ENCODE measurements at places on chromosomes 7 and 10.

GRCh38 chr7:127877951-127878350, 153.3 kb downstream of the LRRC4 start:
- DNase-seq: no peak

DNA sequence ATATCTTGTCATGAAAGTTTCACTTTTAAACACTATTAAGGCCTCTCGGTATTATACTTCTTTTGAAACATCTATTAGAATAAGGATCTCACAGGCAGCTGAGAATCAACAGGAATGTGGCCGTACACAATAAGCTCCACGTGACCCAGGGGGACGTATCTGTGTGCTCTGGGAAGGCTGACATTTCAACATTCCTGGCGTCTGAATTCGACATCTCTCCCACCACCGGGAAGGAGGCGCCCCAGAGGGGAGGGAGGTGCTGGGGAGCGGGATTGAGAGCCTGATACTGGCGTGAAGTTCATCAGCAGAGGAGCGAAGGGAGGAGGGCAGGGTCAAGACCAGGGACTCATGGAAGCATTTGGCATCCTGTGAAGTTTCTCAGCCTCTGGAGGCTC, 401.3 kb downstream of the DNAJB6 start:
- no peak for DNase-seq

DNA sequence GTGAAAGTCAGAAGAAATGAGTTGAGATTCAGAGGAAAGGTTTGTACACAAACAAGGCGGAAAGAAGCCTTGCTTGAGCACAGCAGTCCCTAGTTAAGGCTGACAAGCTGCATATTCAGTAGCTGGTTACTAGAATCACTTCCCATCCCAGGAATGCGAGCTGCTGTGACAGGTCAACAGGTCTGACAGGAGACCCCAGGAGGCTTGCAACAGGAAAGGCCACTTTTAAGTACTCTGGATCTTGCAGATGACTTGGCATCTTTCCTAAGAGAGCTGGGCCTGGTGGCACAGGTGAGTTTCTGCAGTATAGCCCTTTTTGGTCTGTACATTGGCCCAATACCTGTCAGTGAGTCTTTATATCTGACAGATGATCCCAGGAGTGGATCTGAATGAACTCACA, 35.7 kb upstream of the UNC5B start:
- DNase-seq: no peak

DNA sequence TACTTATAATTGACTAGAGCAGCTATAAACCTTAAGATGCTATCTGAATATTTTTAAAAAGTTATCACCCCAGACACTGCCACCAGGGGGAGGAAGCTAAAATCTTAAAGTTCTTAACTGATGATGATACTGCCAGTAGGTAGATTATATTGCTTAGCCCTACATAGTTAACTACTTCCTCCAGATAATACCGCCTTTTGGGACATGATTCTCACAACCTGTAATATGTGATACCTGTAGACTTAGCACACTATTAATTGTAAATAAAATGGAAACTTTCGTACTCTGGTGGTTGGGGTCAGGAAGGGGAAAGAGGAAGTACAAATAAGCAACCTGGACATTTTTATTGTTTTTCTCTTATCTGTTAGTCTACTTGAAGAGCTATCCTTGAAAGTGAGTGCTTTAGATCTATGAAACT, 268.9 kb downstream of the ADK start:
- no peak for DNase-seq

DNA sequence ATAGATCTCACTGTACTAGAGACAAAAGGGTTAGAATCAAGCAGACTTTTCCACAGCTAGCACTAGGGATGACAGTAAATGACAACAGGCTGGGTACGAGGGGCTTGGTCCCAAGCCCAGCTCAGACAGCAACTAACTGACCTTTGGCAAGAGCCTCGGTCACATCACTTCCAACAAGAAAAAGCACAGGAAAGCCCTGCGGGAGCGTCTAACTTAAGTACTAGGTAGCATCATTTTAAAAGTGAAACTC, 22.8 kb downstream of the CALML3 start:
- no peak for DNase-seq

DNA sequence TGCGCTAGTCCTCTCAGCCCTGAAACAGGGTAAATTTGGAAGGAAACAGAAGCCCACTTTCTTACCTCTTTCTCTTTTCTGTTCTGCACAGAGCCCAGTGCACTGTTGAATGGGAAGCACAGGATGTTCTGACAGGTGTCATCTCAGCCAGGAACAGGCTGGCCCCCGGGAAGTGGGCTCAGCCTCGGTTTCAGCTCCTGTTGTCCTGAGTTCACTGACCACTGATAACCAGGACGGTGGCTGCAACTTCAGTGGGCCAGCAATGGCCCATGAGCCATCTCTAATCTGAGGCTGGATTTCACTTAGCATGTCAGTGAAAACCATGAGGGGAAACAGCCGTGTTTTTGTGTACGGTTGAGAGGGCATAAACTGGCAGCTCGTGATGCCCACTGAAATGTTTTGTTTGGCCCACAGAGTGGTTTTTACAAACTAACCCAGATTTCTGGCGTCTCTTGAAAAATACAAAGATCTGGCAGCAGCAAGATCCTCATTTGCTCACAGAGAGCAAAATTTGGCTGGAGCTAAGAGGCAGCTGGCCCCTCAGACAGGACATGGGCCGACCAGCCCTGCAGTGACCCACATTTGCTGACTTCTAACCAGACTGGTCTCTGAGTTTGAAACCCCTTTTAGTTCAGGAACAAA, 455.9 kb downstream of the PAXIP1 start:
- DNase-seq: no peak

DNA sequence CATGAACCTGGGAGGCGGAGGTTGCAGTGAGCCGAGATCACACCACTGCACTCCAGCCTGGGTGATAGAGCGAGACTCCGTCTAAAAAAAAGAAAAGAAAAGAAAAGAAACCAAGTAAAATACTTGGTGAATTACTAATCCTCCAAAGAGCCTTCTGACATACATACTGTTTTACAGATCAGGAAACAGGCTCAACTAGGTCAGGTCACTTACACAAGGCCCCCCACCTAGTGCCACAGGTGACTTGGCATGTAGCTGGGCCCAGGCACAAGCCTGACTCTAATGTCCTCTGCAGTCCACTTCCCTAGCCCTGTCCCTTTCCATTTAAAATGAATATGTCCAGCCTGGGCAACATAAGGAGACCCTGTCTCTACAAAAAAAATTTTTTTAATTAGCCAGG, 157.0 kb downstream of the TPST1 start:
- no peak for DNase-seq

- no peak for DNase-seq
Measured at GRCh38 chr7:80604436-80604835, 34.0 kb upstream of the CD36 start.

GRCh38 chr7:83441-83840, 108.9 kb upstream of the FAM20C start:
- no peak for DNase-seq

DNA sequence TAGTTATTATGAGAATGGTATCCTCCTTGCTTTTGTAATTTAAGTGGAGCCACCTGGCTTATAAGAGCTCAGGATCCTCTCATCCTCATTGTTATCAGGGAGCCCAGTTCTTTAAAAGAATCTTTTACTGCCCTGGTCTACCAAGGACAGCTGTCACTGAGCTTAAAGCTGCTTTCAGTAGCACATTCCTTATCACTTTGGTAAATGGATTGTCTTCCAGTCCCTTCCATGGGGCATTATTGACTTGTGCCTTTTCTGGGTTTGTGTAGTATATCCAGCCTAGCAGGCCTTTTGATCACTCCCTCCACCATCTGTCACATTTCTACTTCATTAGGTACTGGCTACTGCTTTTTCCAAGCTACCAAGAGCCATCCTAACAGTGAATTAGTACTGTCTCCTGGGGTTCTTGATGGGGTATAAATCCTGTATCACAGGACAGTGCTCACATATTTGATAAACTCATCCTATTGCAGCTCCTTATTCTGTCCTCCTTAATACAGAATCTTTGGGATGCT, 208.9 kb downstream of the TMEM26 start:
- no peak for DNase-seq

DNA sequence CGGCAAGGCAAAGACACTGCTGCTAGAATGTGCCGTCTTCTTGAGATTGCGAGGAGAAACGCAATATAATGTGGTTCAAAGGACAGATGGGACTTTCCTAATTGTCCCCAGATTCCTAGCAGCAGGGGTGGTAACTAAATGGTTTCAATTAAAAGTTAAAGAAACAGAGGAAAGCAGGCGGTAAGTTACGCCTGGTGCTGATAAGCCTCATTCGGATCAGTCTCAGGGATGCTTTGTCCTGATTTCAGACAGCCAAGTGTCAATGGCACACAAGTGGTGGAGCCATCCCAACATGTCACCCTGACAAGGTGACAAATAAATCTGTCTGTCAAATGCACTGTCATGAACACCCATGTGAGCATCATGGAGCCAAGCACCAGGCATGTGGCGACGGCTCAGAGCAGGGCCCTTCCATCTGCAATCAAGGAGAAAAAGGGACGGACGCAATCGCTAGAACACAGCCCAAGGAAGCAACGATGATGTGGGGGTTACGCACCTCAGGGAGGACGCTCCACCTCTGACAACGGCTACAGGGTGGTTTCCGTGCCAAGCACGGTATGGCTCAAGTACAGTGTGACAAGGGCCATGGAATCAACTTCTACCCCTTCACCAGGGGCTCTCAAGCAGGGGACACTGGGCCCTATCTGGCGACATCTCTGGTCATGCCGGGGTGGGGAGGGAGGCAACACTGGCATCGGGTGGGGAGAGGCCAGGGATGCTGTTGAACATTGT, 66.2 kb downstream of the CTBP2 start:
- DNase-seq: no peak

- DNase-seq: no peak
Measured at GRCh38 chr7:31074403-31075085, 22.4 kb downstream of the ADCYAP1R1 start.

GRCh38 chr7:93015779-93016481, 101.8 kb downstream of the SAMD9 start:
- no peak for DNase-seq

DNA sequence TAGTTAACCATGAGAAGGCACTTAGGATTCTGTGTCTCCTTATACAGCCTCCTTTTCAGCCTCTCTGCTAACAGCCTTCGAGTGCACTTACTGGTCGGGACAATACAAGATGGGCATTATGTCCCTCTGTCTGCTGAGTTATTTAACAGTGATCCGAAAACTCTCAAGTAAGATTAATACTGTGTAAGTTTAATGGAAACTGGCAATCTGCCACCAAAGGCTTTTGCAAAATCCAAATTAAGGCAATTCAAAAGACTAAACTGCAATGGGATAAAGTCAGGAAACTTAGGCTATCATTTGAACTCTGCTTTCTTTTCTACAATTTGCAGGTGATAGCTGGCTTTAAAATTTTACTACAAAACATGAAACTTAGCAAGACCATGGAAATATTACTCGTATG, 477.8 kb downstream of the TFEC start:
- no peak for DNase-seq

GRCh38 chr7:35258125-35258867, 4.4 kb upstream of the TBX20 start:
- DNase-seq: no peak

DNA sequence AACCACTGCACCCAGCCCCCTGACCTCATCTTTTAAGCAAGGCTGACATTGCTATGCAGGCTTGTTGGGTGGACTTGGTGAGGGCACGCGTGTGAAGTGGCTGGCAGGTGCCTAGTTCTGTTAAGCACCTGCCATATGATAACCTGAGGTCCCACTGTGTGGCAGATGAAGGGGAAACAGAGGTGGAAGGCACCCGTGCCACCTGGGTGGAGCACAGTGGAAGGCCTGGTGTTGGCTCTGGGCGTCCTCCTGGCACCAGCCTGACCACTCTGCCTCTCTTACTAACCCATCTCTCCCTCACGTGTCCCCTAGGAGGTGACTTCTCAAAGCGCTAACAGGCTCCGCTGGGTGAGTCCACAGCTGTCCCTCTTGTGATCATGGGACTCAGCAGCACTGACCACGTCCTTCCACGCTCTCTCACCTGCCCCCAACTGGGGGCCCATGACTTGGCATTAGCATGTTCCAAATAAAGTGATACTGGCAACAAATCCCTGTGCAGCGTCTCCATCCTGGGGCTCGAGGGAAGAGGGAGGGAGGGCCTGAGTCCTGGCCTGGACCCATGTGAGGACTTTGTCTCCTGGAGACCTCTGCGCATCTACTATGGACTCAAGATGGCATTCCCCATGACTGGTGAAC, 4.6 kb upstream of the ZNF862 start:
- DNase-seq: no peak

DNA sequence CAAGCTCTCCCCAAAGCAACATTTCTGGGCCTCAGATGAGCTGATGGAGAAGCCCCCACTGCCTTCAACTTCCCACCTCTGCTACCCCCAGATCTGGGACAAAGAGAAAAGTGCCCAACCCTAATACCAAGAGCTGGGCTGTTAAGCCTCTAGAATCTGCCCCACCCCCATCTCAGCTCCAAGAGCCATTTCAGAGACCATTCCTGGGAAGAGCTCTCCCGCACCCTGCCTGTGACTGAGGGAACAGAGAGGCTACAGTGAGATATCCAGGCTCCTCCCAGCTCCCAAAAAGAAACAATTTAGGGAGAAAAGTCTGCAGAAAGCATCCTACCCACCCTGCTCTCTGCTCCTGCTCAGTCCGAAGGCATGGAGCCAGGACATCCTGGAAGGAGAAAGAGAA, 2.5 kb upstream of the KCNH2 start:
- DNase-seq: no peak

GRCh38 chr10:69409176-69409495, 7.6 kb downstream of the TACR2 start:
- no peak for DNase-seq

DNA sequence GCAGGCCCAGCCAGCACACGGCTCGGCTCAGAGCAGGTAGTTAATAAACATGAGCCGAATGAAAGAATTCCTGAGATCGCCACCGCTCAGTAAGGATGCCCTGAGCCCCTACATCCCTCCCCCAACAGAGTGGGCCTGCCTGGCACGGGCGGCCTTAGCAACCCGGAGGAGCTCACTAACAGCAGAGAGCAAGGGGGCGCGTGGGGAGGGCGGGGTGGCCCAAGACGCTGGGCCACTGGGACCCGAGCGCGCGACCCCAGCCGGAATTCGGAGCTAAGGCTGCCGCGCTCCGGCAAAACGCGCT, 403 bp upstream of the ENO4 start:
- no peak for DNase-seq

- no peak for DNase-seq
Measured at GRCh38 chr10:69516316-69516715, 56.9 kb downstream of the NEUROG3 start.

- no peak for DNase-seq
Measured at GRCh38 chr10:48480397-48481374, 124.2 kb downstream of the ARHGAP22 start.

GRCh38 chr7:70660819-70661191, 471.1 kb upstream of the GALNT17 start:
- no peak for DNase-seq

DNA sequence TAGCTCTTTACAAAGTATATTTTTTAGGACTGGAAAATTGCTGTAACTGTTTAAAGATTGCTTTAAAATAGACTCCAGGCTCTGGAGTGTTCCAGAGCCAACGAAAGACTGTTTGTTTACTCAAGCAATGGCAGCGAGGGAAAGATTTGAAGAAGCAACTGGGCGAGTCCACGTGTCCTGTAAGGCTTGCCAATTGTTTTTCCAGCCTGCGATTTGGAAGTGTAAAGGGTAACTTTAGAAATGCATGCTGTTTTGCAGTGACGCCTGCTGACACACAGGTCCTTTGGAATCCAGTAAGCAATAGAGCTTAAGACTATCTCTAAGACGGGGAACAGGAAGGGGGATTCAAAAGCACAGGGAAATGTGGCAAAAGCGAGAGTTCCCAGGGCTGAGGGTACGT, 55.8 kb downstream of the TACC2 start:
- DNase-seq: no peak

- DNase-seq: no peak
Measured at GRCh38 chr7:105743351-105744090, 132.9 kb downstream of the ATXN7L1 start.
